ENCODE measurements at places on chromosomes 4 and X.

- no peak for DNase-seq
Measured at GRCh38 chr4:127214931-127215330, 417.8 kb upstream of the INTU start.

GRCh38 chr4:150997141-150997540 is 17.9 kb downstream of the LRBA start:
- no peak for DNase-seq

DNA sequence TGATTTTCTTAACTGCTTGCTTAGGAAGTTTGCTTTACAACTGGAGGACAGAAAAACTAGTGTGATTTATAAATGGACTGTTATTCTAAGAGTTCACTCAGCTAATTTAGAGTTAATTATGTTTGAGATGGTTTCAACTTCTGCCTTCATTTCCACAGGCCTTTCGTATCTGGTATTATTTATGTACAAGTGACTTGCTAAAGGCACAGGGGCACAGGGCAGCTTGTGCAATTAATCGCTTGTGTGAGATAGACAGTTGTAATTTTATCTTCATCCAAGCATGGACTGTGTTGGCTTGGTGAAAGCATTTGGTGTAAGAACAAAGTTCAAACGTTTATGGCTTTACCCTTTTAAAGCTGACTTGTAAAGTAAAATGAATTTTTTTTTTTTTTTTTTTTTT is 38.3 kb downstream of the GPAT3 start:
- DNase-seq, result no peak

- DNase-seq, result no peak
Measured at GRCh38 chrX:7139202-7140081, 8.1 kb upstream of the STS start.

DNA sequence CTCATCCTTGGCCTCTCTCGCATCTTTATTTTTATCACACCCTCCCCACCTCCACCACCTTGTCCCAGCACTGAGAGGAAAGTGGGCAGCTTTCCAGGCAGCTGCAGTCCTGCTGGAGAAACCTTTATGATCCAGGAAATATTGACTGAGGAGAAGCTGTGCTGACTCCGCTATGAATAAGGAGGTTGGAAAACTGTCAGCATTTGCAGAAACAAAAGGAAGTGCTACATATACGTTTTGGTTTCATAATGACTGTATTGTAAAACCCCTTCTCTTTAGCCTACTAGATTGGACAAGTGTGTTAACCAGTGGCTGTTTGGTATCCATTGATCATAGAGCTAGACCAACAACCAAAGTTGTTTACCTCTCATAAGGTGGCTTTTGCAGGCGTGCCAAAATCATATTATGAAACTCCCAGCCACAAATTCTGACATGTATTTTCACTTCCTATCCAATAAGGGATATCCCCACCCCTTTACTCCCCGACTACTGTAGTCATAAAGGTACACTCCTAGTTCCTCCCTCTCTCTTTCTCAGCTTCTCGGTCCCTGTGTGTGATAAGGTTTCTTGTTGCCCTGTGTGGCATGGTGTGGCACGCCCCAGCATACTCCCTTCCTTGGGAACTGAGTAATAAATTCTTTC is 88.4 kb downstream of the GPR143 start:
- no peak for DNase-seq

GRCh38 chr4:89531932-89532640 is 224.5 kb upstream of the GPRIN3 start:
- DNase-seq, result no peak

DNA sequence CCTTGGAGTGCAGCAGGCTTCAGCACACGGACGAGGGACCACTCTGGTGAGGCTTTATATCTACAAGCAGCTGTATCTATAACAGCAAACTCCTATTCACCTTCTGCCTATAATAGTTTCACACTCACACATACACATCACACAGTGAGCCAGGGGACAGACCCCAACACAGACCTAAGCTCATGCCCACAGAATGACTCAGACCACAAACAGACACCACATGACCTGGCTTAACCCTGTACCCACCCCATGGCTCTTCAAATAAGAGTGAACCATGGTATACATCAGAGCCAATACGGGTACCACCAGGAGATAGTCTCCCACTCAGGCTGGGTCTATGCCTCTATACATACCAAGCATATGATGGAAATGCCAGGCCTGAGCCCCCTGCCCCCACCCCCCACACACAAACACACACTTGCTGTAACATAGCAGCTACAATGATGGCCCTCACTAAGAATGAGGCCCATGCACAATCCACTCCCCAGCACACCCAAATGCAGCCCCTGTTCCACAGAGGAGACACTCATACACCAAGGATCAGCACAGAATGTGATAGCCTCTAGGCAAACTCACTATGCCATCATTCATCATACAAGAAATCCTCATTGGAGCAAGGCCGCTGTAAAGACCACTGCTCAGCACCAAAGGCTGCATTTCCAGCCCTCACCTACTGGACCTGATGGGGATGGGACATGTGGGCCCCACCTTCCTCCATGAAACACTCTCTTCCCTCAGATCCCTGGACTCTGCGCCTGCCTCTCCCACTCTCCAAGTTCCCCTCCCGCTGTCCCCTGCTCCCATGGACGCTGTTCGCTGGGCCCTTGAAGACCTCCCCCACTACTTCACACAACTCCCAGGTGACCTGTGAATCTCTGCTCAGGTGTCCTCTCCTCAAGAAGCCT is 62.1 kb upstream of the XIAP start:
- DNase-seq, result no peak

GRCh38 chr4:180539284-180539683 is 1703.9 kb upstream of the TENM3 start:
- no peak for DNase-seq

- DNase-seq, result no peak
Measured at GRCh38 chr4:145912376-145912775, 26.2 kb downstream of the ZNF827 start.

DNA sequence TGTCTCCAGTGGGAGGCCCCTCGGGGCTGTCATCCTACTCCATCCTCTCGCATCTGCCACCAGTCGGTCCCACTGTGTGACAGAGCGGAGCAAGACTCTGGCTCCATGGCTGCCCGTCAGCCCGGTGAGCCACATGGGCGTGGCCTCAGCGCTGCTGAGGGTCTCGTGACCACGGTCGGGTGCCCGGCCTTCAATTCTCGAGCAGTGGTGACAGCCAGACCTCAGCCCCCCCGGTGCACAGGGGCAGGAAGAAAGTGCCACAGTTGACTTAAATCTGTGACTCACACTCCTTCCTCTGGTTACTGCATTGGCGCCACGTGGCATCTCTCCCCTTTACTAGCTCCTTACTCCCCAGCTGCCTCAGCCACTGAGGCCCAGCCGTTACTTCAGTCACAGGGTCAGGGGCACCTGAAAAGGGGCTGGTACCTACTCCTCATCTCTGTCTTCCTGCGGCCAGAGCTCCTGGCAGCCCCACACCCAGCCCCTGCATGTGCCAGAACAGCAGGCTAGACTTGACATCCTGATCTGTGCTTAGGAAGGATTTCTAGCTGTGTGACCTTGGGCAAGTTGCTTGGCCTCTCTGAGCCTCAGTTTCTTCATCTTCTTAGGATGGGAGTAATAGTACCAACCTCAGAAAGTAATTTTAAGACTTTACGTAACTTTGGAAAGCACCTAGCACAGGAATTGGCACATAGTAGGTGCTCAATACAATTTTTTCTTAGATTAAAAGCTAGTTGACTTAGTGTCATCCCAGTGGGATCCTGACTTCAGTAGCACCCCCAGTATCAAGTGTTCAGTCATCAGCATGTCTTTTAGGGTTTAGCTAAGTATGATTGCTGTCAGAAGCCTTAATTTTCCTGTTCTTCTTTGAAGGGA is 66.1 kb downstream of the TNIP2 start:
- DNase-seq, result no peak

Data from NCI-H187 (cell line).